ENCODE measurements at places on chromosomes 7 and 10. TPM values are rescaled to one million over a fixed set of nuclear protein-coding genes. Genes with fewer than 3 reads are reported as not detected.

Gene TMEM270
- not detected for total RNA-seq

Gene DGKB
- 0.30 TPM for total RNA-seq

DNA sequence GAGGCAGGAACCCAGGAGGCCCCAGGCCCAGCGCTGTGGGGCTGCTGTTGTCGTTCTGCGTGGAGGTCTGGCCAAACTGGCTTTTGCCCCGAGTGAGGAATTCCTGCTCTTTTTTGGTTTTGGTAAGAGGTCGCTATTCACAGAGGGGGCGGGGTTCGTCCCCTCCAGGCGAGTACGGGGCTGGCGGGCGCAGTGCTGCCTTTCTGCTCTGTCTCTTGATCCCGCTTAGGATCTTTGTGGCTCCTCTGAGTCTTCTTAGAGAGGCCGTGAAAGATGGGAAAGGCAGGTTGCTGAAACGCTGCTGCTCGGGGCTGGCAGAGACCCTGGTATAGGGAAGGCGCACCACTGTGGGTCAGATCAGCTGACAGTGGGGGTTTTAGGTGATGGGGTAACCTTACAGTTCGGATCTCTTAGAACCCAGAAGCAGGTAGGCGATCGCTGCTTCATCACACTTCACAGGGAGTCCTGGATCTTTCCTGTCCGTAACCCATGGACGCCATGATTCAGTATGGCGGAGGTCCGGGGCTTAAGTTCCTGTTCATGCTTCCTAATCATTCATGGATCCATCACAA lies 136.7 kb downstream of the KIF20B start:
- DNase-seq: no peak

GRCh38 chr10:287814-288213 lies 152.6 kb downstream of the ZMYND11 start:
- no peak for DNase-seq

DNA sequence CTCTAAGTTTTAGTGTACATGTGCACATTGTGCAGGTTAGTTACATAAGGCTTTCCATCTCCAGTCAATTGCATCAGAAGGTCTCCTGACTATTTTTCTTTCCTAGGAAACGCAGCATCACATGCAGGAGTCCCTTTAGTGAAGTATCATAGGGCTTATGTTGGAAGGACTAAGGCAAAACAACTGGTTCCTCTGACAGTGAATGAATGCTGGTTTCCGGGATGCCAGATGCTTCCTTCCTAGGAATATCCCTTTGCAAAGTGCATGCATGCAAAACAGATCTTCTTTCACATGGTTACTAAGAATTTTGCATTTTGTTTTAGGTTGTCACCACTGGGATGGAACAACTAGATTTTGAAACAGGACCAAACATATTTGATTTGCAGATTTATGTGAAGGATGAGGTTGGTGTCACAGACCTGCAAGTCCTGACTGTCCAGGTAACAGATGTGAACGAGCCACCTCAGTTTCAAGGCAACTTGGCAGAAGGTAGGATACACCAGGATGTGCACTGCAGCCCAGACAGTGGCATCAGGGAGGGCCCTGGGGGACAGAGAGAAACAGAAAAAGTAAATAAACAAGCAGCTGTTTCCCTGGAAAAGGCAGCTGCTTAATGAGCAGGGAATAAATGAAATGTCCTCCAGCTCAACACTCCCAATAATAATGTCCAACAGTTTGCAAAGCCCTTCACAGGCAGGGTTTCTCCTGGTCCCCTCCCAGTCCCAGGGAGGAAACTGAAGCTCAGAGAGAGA lies 17.8 kb downstream of the CDHR3 start:
- DNase-seq: no peak

GRCh38 chr7:152987656-152988055 lies 228.1 kb downstream of the ACTR3B start:
- DNase-seq: no peak

- no peak for DNase-seq
Measured at GRCh38 chr7:142892951-142893350, 7.4 kb upstream of the TRPV6 start.

Data from Right ventricle myocardium superior (tissue), 1 donor.